ENCODE measurements at places on chromosomes 12 and 14. TPM values are rescaled to one million over a fixed set of nuclear protein-coding genes. Genes with fewer than 3 reads are reported as not detected.

- H3K36me3 ChIP-seq: no peaks in the 10 kb centered on the region
- H3K4me1 ChIP-seq: peaks cover 11% of the 10 kb centered on the region
- H3K27ac ChIP-seq: no peak overlapping the region
- no peak overlapping the region for H3K4me3 ChIP-seq
- H3K27me3 ChIP-seq: no peaks in the 10 kb centered on the region
These were observed 153.5 kb upstream of the ATF7IP start for GRCh38 chr12:14211947-14212387.

Gene RTL1
- total RNA-seq: not detected

DNA sequence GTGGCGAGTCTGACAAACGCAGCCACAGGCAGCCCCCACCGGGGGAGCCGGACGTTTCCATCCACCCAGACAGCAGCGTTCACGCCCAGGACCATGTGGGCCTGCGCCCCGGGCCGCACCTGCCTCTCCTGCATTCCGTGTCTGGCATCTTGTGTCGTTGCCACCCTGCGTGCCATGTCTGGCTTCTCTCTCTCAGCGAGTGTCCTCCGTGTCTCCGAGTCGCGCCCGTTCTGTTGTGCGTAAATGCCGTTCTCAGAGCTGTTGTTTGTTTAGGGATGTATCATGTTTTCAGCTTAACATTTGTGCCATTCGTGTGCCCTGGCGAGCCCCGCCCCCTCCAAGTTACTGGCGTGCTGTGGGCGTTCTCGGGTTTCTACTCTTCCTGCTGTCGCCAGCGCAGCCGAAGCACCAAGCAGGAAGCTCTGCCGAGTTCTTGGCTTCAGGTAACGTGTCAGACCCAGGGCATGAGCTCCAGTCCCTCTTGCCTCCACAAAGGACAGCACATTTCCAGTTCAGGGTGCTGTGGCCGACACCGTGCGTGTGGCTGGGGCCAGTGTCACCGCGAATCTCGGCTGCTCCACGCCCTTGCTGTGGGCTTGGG lies 34.6 kb downstream of the NOC4L start:
- DNase-seq: no peak
- H3K4me1 ChIP-seq: peaks cover 25% of the 10 kb centered on the region
- peaks cover 30% of the 10 kb centered on the region for H3K27me3 ChIP-seq
- H3K4me3 ChIP-seq: no peak overlapping the region
- no peaks in the 10 kb centered on the region for H3K36me3 ChIP-seq

GRCh38 chr12:104751120-104751519 lies 207.0 kb downstream of the SLC41A2 start:
- peaks cover 20% of the 10 kb centered on the region for H3K4me1 ChIP-seq
- H3K27ac ChIP-seq: no peak overlapping the region
- no peak for DNase-seq
- no peaks in the 10 kb centered on the region for H3K27me3 ChIP-seq
- no peaks in the 10 kb centered on the region for H3K36me3 ChIP-seq

- peaks cover 12% of the 10 kb centered on the region for H3K4me1 ChIP-seq
- no peaks in the 10 kb centered on the region for H3K27me3 ChIP-seq
- no peak overlapping the region for H3K27ac ChIP-seq
- no peak overlapping the region for H3K4me3 ChIP-seq
- DNase-seq: no peak
These were observed 10.3 kb downstream of the ZBTB39 start for GRCh38 chr12:56995930-56996496.

Gene SLC17A8
- not detected for total RNA-seq

Data from stomach (tissue), 19 donors.